ENCODE measurements at places on chromosomes 2 and 18.

DNA sequence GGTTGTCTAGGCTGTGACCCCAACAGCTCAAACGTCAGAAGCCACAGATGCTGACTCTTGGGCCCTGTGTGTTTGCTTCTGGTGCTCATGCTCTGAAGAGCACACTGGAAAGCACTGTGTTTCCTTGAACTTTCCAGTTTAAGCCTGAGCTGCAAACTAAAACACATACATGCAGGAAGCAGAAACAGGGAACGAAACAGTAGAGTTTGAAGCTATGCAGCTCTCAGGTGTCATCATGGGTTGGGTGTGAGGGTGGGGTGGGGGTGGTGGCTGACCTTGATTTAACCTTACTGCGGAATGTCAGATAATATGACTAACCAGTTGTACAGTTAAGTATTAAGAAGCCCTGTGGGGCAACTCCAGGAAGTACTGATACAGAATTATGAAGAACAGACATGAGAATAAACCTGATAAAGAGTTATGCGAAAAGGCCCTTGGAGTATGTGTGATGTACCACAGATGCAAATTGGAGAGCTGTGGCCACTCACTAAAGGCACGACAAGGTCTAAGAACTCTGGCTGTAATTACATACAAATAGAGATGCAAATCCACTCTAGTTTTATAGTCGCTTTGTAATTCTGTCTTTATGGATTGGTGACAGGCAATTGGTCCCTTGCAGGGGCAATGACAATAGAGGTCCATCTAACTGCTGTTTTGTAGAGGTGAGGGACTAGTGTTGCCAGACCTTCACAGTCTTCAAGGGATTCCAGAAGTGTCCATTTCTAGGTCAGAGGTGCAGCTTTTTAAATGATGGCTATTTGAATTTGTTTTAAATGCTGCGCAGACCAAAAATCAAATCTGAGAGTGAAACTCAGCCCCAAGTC, 273.1 kb downstream of the NAPG start:
- no peak for DNase-seq

GRCh38 chr2:12716032-12716281, 779 bp upstream of the TRIB2 start:
- peak; percentile 83 for DNase-seq

- no peak for DNase-seq
These were observed 133.9 kb downstream of the ATP9B start for GRCh38 chr18:79203017-79203605.

DNA sequence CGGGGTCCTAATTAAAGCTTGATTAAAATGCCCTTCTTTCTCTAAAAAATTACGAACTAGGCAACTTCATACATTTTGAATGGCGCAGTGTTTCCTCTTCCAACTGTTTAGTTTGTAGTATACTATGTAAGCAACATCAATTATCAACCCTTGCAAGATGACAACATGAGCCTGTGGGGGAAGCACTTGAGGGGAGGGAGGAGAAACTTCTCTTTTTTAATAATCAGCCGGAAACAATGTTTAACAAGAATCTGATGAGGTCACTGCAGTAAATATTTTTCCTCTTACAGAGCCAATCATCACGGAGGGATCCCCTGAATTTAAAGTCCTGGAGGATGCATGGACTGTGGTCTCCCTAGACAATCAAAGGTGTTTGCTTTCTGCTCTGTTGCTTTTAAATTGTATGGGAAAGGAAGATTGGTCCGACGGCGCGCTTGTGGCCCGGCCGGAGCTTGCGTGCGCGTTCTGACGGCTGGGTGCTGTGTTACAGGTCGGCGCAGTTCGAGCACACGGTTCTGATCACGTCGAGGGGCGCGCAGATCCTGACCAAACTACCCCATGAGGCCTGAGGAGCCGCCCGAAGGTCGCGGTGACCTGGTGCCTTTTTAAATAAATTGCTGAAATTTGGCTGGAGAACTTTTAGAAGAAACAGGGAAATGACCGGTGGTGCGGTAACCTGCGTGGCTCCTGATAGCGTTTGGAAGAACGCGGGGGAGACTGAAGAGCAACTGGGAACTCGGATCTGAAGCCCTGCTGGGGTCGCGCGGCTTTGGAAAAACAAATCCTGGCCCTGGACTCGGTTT, 5.3 kb upstream of the DLX1 start:
- DNase-seq, result no peak

- DNase-seq, result no peak
These were observed 599.9 kb upstream of the NXPH2 start for GRCh38 chr2:139380051-139380450.

DNA sequence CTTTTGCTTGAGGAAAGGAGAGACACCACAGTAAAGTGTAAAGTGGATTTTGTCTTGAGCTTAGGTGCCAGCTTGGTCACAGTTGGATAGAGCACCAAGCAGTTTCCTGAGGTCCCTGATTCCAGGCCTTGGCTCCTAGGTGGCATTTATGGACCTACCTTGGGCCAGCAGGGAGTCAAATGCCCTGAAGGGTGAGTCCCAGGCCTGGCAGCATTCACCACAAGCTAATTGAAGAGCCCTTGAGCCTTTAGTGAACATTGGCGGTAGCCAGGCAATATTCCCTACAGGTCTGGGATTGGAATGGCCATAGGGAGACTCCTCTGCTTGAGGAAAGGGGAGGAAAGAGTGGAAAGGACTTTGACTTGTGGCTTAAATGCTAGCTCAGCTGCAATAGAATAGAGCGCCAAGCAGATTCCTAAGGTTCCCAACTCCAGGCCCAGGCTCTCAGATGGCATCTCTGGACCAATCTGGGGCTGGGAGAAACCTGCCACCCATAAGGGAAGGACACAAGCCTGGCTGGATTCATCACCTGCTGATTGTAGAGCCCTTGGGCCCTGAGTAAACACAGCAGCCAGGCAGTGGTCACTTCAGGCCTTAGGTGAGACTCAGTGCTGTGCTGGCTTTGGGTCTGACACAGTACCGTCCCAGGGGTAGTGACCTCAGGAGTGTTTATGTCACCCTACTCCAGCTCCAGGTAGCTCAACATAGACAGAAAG, 137.5 kb upstream of the OTOS start:
- no peak for DNase-seq

All from NCI-H1694 (cell line).